ENCODE measurements at places on chromosomes 5 and 9.

DNA sequence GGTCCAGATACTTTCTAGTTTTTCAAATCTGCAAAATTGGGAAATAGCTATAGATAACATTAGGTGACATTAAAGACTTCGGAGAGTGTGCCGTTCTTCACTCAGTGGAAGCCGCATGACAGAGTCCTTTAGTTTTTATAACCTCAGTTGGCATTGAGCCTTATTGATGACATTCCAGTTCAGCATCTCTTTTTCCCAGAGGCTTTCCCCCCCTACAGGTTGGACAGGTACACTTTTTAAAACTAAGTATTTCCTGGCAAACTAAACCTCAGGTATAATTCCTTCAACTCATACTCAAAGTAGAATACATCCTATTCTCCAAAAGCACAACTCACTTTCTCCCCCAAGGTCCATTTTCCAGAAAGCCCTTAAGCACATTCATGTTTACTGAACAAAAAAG is 58.7 kb downstream of the SLC46A2 start:
- no peak for DNase-seq

- no peak for DNase-seq
These were observed 90.7 kb downstream of the MEF2C start for GRCh38 chr5:88792144-88792840.

- DNase-seq, result no peak
These were observed 73.8 kb upstream of the CPLX2 start for GRCh38 chr5:175797521-175798038.

DNA sequence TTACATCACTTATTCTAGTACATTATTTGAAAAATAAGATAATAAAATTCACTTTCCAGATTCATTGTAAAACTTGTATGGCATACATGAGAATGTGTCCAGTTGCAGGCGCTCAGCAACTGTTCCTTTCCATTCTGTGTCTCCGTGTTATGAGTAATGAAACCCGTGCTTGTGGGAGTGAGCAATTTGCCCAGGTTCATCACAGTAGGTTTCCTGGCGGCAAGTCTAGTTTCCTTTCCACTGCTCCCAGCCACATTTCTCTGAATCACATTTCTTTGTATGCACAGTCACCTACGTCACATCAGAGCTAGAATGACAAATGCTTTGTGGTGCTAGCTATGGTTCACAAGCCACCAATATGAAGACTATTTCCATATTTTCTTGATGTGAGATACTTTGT is 39.9 kb downstream of the MOCS2 start:
- DNase-seq, result no peak

GRCh38 chr9:116687754-116688135 is 640 bp downstream of the TRIM32 start:
- no peak for DNase-seq

DNA sequence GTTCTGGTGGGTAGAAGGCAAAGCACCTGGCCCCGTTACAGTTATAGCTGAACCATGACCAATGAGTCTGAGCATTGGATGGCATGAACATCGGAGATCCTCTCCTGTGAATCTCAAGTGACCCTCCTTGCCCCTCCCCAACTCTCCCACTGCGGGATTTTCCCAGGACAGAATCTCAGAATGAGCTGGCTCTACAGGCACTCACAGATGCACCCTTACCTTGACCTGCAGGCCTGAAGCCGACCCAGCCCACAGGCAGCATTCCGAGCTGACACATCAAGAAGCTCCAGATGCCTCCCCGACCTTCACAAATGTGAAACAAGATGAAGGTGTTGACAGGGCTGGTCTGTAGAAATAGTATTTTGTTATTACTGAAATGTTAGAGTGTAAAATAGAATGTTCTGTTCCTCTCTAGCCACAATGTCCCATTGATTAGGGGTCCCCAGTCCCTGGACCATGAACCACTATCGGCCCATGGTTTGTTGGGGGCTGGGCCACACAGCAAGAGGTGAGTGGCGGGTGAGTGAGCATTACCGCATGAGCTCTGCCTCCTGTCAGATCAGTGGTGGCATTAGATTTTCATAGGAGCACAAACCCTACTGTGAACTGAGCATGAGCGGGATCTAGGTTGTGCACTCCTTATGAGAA is 263.4 kb downstream of the AUH start:
- DNase-seq, result no peak

Measured in suppressor macrophage treated with lipopolysaccharide for 4 hours (primary cell).